GM12891 (cell line): ENCODE measurements at places on chromosomes 16 and 17.

DNA sequence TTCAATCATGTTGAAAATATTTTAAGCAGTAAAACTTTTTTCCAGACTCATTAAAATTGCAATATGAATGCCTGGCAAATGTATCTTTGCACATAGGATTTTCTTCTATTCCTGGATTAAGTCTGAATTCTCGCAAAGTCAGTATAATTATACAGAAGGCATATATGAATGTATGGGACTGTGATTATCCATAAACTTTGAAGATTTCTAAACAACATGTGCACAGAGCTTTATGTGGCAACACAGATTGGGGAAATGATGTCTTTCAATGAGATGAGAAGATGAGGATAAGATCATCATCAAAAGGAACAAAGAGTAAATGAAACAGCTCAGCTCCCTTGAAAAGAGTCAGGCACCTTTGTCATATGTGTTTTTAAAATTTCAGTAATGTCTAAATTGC lies 635.3 kb downstream of the CDH11 start:
- no peak for DNase-seq

DNA sequence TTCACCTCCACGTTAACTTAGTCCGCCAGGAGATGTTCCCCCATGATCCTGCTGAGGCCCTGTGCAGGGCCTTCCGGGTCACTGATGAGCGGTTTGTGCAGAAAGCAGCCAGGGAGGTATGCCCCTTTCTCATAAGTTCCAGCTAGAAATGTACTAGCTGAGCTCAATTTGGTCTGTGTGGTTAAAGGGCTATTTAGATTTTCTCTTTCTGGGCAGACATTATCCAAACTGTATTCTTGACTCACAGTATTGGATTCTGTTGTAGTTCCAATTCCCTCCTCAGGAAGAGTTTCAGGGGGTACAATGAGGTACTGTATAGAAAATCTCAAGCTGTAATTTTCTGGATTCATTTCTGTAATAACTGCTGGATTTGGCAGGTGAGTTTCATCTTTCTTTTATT lies 137.1 kb downstream of the TRIM37 start:
- DNase-seq = no peak

DNA sequence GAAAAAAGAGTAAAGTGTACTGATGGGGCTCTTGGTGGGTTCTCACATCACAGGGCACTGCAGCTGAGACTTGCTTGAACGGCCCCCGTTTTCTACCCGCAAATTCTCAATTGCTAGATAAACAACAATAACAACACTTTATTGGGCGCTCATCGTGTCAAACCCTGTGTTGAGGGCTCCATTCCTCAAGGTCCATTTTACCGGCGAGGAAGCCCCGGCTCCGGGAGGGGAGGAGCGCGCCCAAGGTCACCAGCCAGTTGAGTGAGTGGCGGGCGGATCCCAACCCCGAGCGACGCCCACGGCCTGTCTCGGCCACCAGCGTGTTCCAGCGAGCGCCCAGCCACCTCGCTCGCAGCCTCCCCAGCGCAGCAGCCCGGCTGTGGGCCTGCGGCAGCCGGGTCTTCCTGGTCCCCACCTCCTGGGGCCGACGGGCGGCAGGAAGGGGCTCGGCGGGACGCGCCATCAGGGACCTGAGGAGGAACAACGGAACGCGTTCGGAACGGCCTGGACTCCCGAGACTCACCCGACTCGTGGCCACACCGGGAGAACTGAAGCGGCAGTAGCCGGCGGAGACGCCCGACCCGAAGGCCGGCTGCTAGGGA lies 373 bp downstream of the CMC2 start:
- peak; percentile 29 for DNase-seq

DNA sequence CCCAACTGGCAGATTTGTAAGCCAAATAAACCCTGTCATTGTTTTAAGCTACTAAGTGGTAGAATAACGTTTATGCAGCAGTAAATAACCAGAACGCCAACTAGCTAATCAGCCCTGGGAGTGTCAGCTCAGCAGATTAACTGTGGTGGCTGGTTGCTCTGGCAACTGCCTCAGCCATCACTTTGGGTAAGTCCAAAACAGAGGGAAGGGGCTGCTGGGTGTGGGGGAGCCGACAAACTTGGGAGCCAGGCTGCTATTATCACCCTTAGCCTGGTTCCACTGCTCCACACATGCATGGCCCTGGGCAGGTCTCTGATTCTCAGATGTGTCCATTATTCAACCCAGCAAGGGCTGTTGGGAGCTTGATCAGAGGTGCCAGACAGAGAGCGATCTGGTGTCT lies 22.2 kb upstream of the RHOT1 start:
- DNase-seq = no peak

GRCh38 chr17:2580151-2580550 lies 13.3 kb upstream of the PAFAH1B1 start:
- no peak for DNase-seq

GRCh38 chr17:1573932-1574696 lies 11.5 kb upstream of the PITPNA start:
- peak; percentile 93 for DNase-seq

GRCh38 chr16:71956486-71956885 lies 43.7 kb downstream of the PKD1L3 start:
- DNase-seq = no peak

DNA sequence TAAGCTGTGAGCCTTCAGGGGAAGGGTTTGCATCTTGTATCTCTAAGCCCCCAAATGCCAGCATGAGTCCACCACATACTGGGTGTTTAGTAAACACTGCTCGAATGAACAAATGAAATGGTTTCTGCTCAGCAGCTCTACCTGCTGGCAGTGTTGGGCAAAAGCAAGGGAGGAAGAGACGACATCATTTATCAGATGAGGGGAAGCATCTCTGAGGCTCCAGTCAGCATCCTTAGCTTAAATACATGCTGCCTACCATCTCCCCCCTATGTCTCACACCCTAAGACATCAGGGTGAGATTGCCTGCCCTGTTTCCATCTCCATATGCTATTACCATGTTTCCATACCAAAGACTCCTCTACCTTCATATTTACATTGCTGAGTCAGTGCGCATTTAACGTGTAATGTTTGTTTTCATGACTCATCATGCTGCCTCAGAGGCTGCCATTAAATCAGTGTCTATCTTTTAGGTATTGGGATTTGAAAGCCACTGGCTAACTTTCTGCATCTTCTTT lies 379.8 kb downstream of the UTP18 start:
- DNase-seq = peak; percentile 5

DNA sequence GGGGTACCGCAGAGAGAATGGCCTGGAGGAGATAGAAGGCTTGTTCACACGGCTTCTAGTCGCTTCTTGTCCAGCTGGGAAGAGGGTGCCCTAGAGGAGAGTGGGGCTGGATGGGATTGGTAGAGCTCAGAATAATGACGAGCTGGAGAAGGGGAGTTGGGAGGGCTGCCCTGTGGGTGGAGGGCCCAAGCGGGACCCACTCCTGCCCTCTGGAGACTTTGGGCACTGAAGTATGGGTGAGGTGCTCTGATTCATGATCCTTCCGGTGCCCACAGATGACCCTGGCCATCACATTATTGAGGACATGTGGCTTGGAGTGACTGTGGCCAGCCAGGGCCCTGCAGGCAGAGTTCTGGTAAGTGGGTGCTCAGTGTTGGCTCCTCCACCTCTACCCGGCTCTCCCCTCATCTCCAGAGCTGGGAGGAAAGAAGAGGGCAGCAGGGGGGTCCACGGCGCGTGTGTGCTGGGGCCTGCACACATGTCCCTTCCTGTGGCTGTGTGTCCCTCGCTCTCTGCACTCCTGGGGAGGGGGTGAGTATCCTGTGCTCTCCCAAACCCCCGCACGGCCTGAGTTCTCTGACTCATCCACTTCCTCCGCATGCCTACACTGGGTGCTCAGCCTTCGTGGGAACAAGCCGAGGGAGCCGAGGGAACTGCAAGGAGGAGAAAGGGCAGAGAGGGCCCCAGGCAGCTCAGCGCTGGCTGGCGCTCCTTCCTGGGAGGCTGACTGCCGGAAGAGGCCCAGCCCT lies 8.5 kb downstream of the ITGA3 start:
- DNase-seq = no peak

- DNase-seq = no peak
Observed at GRCh38 chr17:39775031-39775430, 37.3 kb downstream of the GRB7 start.

DNA sequence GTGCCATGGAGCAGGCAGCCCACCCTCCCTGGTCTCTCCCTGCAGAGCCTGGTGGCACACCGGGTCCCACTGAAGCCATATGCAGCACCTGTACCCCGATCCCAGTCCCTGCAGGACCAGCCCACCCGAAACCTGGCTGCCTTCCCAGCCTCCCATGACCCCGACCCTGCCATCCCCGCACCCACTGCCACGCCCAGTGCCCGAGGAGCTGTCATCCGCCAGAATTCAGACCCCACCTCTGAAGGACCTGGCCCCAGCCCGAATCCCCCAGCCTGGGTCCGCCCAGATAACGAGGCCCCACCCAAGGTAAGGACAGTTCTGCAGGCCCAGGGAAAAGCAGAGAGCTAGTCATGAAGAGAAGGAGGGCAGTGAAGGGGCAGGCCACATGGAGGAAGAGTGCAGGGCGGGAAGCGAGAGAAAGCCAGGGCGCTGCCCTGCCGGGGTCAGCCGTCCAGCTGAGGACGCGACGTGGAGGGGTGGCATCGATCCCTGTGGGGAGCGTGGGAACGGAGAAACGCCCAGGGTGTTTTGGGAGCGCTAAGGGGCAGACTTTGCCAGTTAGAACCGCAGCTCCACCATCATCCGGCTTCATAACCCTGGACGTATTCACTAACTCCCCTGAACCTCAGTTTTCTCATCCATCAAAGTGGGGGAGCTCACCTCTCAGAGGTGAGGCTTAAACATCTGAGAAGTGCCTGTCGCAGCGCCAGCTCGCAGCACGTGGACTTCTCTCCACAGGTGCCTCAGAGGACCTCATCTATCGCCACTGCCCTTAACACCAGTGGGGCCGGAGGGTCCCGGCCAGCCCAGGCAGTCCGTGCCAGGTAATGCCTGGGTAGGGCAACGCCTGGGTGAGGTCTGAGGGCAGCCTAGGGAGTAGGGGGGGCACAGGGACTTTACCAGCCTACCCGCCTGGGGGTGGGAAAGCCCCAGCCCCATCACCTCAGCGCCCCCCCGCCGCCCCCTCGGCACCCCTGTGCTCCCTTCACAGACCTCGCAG lies 7.6 kb upstream of the C17orf107 start:
- no peak for DNase-seq

- DNase-seq = no peak
Observed at GRCh38 chr16:88282564-88283395, 100.0 kb upstream of the ZNF469 start.

DNA sequence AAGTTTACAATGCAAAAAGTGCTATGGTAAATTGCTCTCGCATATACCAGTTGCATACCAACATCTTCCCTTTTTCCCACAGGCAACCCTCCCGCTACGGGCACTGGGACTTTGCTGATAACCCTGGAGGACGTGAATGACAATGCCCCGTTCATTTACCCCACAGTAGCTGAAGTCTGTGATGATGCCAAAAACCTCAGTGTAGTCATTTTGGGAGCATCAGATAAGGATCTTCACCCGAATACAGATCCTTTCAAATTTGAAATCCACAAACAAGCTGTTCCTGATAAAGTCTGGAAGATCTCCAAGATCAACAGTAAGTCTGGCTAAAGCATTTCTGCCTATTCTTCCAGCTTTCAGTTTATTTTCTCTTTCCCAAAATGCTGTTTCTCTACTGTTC lies 27.9 kb upstream of the HSBP1 start:
- DNase-seq = no peak

DNA sequence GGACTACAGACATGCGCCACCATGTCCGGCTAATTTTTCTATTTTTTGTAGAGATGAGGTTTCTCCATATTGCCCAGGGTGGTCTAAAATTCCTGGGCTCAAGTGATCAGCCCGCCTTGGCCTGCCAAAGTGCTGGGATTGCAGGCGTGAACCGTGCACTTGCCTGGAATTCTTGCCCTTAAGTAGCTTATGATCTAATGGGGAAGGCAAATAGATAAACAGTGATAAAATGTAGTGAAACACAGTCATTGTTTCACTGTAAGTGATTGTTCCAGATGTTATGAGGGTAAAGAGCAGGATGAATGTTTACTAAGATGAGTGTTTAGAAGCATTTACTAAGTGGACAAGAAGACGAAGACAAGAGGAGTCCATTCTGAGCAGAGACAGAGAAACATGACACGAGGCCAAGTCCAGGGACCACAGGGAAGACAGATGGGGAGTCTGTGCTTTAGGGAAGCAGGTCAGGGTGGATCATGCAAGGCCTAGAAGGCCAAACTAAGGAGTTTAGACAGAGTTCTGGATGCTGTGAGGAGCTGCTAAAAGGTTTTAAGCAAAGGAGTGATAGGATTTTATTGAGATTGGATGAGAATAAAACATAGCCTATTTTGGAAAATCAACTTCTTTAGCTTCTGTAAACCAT lies 36.9 kb downstream of the YPEL2 start:
- DNase-seq = no peak

DNA sequence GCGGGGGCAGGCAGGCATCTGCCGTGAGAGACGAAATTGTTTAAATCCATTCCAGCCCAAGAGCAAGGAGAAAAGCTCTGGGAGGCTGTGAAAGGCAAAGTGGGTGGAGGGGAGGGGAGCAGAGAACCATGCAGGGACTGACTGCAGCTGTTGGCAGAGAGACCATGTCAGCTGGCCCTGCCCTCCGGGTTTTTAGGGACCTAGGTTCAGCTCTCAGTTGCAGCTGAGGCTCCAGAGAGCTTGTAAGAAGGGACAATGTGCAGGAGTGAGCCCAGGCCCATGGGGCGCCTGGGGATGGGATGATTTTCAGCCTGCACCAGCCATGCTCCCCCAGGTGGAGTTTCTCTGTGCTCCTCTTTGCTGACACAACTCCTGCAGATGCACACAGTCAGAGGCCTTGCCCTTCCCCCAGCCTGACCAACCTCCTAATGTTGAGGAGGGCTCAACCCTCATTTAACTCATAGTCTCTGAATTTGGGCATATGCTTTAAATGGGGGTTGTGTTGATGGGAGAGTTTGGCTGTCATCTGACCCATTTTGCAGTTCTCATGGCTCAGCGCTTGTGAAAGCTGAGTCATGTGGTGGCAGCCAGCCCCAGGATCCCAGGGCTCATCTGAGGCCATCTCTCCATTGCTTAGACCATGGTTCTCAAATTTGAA lies 70.9 kb downstream of the PLXDC1 start:
- no peak for DNase-seq

GRCh38 chr16:79069121-79069520 lies 531.4 kb downstream of the MAF start:
- DNase-seq = no peak

DNA sequence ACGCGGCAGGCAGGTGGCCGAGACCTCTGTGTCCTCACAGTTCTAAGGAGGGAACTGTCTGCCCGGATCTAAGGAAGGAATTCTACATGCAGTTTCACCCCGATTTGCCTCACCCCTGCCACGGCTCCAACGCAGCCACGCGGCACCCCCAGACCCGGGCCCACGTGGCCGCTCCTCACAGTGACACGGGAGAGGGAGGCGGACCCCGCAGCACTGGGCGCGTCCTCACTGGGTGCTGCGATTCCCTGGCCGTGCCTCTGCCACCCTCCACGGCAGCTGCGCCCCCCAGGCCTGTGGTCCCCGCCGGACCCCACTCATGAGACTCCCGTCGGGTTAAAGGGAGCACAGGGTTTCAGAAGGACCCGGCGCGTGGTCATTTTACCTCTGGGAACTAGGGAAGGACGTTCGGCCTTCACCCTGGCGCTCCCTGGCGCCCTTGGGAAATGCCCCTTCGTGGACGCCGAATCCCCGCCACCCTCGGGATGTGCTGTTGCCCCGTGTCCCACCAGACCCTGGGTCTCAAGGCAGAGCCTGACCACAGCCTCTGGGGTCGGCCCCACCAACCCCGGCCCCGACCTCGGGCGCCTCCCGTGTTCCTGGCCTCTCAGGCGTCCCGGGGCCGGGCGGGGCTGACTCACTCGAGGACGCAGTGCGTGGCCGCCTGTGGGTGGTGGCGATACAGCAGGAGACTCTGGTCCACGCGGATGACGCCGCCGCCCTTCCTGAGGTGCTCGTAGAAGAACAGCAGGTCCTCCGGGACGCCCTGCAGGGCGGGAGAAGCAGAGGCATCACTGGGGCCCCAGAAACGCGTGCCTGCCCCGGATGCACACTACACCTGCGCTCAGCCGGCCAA lies 118.8 kb upstream of the METRNL start:
- no peak for DNase-seq
